GM19239 (cell line): ENCODE measurements at places on chromosomes 2 and 18.

DNA sequence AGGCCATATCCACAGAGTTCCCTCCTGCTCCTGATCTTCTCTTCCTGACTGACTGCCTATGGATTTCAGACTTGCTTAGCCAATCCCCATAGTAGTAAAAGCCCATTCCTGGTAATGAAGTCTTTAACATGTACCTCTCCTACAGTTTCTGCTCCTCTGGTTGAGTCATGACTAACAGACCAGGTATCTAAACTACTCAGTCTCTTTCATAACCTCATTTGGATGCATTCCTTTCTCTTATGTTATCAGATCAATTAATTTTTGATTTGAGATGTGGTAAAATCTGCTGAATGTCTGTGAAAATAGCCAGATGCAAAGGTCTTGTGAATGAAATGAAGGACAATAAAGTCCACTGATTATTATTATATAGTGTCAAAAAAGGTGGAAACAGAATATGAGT lies 198.0 kb downstream of the NBAS start:
- DNase-seq: no peak

- no peak for DNase-seq
Observed at GRCh38 chr2:48434101-48434500, 95.9 kb upstream of the STON1 start.

- DNase-seq: no peak
Observed at GRCh38 chr2:187390891-187391290, 57.2 kb downstream of the CALCRL start.

DNA sequence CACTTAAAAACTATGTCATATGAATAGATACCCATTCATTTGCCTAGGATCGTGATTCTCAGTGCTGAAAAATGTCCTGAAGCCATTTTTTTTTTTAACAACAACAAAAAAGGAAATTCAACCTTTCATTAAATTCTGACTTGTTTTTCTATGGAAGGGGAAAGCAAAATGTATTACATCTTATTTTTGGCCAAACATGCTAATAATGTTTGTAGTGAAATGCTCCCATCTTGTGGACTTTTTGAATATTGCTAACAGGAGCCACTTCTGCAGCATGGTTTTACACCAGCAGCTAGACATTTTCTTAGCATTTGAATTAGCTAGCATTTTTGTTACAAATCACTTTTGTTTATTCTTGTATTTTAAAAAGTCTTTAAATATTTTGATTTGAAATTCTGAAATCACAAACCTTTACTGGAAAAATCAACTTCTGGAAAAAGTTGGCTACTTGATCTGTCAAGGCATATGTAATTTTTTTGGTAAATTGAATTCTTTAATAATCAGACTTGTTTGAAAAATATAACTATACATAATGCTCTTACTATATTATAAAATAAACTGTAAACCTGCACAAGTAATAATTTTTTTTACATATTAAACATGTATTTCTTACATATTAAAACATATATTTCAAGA lies 75.8 kb downstream of the KIDINS220 start:
- DNase-seq: no peak

GRCh38 chr2:75022516-75022915 lies 64.1 kb downstream of the POLE4 start:
- DNase-seq: no peak

GRCh38 chr2:159736048-159736447 lies 23.7 kb downstream of the MARCHF7 start:
- DNase-seq: no peak

- no peak for DNase-seq
Observed at GRCh38 chr2:231541645-231542044, 11.4 kb upstream of the NMUR1 start.
